ENCODE measurements at places on chromosomes 13 and 19.

DNA sequence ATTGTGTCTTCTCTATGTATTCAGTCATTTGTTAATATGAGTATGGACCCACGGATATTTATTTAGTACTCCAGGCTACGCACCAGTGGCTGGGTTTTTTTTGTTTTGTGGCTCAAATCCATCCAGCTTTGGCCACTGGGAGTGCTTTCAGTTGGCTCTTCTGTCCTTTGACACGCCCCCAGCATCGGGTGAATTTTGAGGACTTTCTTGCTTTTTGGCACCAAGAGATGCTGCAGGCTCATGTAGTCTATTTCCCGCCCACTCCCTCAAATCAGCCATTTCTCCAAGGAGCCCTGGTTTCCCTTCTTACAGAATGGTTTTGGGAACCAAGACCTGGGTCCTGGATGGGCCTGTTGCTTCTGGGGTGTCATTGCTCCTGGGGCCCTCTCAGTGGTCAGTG is 55.8 kb downstream of the SMARCA4 start:
- DNase-seq: no peak

- no peak for DNase-seq
These were observed 3.5 kb upstream of the LILRB1 start for GRCh38 chr19:54626757-54627156.

GRCh38 chr13:106143392-106143791 is 392.1 kb downstream of the EFNB2 start:
- no peak for DNase-seq

GRCh38 chr19:57537953-57538547 is 10.9 kb downstream of the ZNF549 start:
- no peak for DNase-seq

GRCh38 chr19:18233224-18233825 is 7.1 kb upstream of the PDE4C start:
- DNase-seq: peak; percentile 46

- no peak for DNase-seq
These were observed 753 bp downstream of the ZNF235 start for GRCh38 chr19:44303976-44304568.

DNA sequence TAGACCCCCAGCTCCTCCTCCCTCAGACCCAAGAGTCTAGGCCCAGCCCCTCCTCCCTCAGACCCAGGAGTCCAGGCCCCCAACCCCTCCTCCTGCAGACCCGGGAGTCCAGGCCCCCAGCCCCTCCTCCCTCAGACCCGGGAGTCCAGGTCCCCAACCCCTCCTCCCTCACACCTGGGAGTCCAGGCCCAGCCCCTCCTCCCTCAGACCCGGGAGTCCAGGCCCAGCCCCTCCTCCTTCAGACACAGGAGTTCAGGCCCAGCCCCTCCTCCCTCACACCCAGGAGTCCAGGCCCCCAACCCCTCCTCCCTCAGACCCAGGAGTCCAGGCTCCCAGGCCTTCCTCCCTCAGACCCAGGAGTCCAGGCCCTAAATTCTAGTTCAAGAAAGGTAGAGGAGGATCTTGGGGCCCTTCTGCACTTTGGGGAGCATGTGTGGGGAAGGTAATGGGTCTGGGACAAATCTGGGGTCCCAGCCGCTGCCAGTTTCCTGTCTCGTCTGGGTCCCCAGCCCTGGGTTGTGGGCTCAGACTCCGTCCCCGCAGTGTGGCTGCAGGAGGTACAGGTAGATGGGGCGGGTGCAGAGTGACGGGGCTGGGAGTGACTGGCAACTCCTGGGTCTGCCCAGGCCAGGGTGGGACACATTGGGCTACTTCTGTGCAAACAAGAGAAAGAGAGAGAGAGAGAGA is 3.2 kb upstream of the TMEM190 start:
- no peak for DNase-seq

GRCh38 chr19:8307965-8308866 is at the start of gene CD320:
Gene CD320 (minus strand): TSS chr19:8308358. CDS start chr19:8308290, 68 bp downstream.
- peak; percentile 93 for DNase-seq

DNA sequence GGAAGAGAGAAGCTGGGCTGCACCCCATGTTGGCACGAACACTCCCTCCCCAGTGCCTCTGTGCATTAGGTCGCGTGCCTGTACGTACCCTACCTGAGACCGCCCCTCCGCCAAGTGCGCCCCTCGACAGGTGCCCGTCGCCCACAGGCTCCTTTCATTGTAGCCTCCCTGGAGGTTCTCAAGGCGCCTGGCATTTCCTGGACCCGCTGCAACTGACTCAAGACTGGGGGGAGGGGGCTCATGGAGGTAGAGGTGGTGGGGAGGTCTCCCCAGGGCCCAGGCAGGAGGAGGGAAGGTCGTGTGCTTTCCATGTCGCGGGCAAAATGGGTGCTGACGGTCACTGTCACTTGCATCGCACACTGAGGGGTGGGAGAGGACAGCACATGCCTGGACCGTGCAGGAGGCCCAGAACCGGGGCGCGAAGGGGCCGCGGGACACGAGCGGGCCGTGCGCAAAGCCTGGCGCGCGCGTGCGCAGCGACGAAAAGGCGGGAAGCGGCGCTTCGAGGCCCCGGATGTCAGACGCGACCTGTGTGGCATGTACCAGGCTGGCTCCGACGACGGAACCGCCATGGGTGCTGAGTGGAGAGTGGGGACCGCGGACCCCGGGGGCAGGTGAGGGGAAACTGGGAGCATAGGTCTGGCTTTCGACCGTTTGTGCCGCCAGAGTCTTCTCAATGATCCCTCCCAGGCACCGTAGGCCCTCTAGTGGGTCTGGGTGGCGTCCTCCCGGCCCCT is 16.5 kb downstream of the NFIX start:
- DNase-seq: no peak

DNA sequence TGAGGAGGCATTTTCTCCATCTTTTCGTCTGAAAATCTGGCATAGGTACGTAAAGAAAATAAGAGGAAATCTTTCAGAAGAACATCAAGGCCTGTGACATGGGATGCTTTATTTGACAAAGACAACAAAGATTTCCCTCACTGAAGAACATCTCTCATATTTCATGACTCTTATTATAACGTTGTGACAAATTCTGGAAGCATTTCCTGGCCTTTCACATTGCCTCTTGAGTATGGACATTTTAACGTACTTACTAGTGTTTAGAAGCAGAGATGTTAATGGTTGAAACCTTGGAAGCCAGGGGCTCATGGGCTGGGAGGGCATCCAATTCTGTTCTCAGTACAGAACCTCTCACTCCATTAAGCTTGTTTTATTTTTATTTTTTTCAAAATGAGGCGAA is 210.8 kb downstream of the DCT start:
- no peak for DNase-seq

Measured in NCI-H2081 (cell line).